ENCODE measurements at places on chromosomes 12 and 14.

DNA sequence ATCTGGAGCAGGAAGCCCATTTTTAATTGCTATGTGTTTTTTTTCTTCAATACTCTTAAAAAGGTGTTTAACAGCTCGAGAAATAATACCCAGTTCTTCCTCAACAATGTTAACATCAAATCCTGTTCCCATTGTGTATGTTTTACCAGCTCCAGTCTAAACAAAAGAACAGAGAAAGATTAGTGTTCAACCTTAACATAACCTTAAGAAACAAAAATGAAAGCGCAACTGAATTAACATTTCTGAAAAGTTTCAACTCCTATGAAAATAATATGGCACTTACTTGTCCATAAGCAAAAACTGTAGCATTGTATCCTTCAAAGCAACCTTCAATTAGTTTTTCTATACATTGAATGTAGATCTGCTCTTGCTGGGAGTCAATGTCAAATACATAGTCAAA is 73.2 kb downstream of the KIF21A start:
- no peak for DNase-seq

GRCh38 chr12:98691351-98691750 is 46.3 kb downstream of the APAF1 start:
- no peak for DNase-seq

DNA sequence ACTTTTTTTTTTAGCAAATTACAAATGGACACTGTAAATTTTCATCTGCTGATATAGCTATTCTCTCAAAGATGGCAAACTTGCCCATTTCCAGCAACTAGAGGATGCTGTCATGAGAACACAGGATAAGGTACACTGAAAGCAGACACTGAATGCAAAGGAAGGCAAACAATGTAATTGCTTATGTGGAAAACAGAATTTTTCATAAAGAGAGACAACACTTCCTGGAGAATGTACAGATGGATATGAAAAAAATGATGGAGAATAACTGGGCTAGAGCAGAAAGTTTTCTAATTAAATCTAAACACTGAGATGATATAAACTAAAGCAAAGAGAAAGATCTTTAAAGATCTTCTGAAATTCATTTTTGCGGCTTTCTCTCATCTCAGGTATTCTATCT is 581 bp downstream of the CD69 start:
- DNase-seq = no peak

DNA sequence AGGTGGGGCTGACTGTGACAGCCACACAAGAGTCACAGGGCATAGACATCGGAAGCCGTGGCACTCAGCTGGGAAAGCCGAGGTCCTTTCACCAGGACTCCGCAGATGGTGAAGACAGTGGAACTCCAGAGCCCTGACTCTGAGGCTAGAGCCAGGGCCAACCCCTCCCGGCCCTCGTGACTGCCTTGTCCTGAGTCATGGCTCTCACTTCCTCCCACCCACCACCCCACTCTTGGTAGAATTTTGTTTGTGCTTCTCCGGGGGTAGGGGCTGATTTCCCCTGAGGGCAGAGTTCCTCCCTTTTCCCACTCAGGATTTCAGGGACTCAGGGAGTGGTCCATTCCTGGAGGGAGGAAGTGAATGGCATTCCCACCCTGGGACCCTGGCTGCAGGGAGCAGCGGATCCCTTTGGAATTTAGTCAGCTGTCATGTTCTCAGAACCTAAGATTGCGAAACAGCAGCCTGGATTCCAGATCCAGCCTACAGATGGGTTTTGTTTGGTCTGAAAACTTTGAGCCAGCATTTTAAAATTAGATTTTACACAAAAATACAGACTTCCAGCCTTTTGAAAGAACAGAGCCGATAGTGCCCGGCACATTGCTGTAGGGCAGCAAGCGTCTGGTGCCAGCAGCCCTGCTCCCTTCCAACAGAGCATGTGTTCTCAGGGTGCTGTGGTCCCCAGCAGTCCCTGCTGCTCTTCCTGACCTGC is 50.7 kb downstream of the TPCN1 start:
- no peak for DNase-seq

GRCh38 chr14:24705840-24706239 is 71.8 kb upstream of the GZMB start:
- DNase-seq = no peak

DNA sequence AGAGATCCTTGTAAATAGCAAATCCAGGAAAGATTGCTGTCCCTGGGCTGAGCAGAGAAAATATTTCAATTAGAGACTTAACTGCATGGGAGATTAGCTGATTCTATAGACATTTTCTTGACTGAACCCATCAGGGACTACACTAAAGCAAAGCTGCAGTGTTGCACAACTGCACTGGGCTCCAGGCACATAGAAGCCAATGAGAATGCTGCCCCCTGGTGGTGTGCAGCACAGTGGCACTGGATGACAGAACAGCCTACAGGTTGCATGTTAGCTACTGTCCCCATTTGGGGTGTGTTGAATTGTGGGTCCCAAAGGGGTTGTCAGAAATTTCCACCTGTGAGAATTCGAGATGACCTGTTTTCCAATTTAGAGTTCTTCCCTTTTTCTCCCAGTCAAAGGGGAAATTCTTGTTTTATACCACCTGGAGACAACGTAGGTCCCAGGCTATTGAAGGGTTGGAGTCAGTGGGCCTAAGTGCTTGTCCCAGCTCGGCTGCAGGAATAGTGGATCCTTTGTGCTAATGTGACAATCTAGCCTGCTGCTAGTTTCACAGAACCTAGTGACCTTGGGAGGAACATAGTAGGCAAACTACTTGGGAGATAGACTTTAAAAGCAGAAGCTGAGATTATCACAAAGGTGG is 114.7 kb downstream of the SLC8A3 start:
- DNase-seq = no peak

GRCh38 chr12:43292699-43293098 is 259.3 kb downstream of the ADAMTS20 start:
- DNase-seq = no peak

- DNase-seq = peak; percentile 10
Observed at GRCh38 chr14:93132472-93133065, 16.8 kb upstream of the ITPK1 start.

DNA sequence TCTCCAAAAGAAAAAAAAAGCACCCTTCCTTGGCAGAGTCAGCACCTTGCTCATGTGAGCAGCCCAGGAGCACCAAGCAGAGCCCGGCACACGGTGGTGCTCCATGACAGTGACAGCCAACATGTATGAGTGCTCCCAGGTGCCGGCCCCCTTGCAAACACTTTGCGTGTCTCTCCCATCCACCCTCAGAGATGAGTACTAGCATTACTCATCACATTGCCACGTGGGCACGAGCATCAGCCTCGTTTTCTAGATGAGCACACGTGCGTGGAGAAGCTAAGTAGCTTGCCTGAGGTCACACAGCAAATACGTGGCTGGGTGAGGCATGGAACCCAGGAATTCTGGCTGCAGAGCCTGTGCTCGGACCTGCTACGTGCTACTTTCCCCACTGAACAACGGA is 177.9 kb upstream of the PRMT8 start:
- no peak for DNase-seq

DNA sequence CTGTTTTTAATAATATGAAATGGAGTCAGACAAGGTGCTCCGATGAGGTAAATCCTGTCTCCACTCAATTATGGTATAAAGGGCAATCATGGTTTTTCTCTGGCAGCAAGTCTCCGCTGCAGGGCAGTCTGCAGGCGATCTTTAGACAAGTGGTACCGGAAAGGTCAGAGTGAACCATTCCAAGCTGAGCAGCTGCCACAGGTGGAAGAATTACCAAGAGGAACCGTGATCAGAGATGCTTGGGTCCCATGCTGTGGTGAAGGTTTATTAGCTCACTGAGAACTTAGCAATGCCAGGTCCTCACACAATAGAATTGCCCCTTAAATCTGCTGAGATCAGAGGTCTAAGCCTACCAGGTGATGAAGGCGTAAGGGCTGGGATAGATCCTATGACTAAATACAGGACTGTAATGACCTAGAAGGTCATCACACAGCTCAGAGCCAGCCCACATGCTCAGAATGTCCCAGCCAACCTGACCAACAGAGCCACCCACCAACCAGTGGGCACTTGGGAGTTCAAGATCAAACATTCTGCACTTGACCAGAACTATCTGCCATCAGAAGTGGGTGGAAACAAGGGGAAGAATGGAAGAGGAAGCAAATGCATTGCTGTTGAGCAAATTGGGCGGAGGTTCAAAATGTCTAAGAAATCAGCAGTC is 175.2 kb upstream of the BCL2L14 start:
- no peak for DNase-seq

GRCh38 chr12:70543444-70543843 is 93.8 kb downstream of the PTPRB start:
- no peak for DNase-seq

GRCh38 chr14:69149461-69150244 is 3.3 kb downstream of the DCAF5 start:
- no peak for DNase-seq

- DNase-seq = peak; percentile 7
Observed at GRCh38 chr12:112381406-112381882, 787 bp downstream of the HECTD4 start.

DNA sequence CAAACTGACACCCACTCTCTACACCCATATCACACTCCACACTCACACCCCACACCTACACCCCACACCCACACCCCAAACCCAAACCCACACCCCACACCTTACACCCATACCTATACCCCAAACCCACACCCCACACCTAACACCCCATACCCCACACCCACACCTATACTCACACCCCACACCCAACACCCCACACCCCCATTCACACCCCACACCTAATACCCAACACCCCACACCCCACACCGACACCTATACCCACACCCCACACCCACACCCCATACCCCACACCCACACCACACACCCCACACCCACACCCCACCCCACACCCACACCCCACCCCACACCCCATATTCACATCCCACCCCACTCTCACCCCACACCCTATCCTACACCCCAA is 38.5 kb downstream of the TMEM120B start:
- no peak for DNase-seq

DNA sequence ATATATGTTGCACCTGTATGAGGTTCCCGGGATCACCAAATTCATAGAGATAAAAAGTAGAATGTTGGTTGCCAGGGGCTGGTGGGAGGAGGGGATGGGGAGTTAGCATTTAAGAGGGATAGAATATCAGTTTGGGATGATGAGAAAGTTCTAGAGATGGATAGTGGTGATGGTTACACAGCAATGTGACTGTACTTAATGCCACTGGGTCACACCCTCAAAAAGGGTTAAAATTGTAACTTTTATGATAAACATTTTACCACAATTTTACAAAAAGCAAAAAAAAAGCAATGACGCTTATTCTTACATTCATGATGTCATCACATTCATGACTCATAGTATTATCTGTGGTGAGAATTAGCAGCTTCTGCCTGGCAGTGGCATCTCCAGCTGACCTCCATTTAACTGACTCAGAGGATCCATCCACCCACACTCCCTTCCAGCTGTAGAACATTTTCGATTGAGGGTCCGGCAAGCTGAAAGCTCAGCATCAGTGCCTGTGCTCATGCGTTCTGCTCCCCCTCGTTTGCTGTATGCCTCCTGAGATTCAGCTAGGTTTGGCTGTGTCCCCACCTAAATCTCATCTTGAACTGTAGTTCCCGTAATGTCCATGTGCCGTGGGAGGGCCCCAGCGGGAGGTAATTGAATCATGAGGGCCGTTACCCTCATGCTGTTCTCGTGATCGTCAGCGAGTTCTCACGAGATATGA is 64.8 kb upstream of the TMEM260 start:
- DNase-seq = no peak

DNA sequence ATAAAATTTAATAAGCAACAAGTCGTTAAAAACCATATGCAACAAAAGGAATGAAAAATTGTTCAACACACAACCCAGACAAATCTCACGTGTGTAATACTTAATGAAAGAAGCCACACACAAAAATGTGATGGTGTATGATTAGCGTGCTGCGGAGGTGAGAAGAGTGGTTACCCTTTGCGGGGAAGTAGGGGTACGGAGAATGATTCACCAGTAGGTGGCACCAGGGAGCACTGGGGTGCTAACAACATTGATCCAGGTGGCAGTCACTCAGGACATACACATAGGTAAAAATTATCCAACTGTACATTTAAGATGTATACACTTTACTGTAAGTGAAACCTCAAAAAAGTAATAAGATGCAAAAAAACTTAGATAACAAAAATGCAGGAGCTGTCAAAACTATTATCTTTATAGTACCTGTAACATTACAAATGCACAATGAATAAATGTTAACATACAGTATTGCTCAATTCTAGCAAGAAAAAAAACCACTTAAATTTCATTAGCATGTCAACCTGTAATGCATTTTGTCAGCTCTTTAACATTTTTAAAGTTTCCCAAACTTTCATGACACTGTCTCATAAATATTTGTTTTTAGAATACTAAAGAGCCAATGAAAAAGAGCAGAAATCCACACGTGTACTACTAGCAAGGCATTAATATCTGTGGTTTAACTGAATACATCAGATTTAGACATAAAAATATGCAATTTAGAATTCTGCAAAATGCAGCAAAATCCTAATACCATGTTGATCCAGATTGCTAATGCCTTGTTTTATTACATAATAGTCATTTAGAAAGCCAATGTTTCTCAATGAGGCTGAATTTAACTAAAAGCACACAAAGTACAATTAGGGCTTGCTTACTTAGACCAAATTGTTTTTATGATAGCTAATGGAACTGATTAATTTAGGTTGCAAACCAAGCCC is 46.7 kb downstream of the TMCC3 start:
- peak; percentile 8 for DNase-seq

- no peak for DNase-seq
Observed at GRCh38 chr12:126506426-126507182, 1441.4 kb downstream of the AACS start.
